ENCODE measurements at places on chromosomes 16 and 17. TPM values are rescaled to one million over a fixed set of nuclear protein-coding genes. Genes with fewer than 3 reads are reported as not detected.

TP53TG3C gene
- total RNA-seq, result not detected

DNA sequence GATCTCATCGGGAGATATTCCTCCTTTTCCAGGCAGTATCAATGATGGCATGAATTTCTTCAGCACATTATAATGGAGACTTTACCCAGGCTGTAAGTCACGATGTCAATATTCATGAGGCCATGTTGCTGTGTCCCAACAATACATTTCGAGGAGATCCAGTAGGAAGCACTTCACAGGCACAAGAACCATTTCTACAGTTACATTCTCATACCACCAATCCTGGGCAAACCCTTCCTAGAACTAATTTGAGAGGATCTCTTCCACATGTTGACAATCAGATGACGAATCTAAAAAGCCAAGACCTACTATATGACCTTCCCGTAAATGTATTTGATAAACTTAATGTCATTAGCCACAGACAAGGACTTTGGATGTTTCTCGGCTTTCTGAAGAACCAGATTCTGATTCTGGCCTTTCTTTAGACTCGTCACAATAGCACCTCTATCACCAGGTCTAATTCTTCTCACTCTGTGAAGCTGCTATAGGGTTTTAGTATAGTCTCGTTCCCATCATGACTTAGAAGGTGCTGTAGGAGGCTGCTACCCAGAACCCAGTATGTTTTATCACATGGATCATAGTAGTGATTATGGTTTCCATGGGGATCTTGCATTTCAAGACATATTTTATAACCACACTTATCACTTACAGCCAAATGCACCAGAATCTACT is 40.2 kb downstream of the C16orf87 start:
- peak overlapping the region; percentile 74 for H3K4me3 ChIP-seq
- H3K27me3 ChIP-seq, result no peaks in the 10 kb centered on the region
- DNase-seq, result no peak
- H3K36me3 ChIP-seq, result no peaks in the 10 kb centered on the region

DPEP3 gene
- total RNA-seq, result not detected

ZNF689 gene
- 5.2 TPM for total RNA-seq

GRCh38 chr16:49661465-49662187 is 194.3 kb downstream of the ZNF423 start:
- no peak overlapping the region for H3K27ac ChIP-seq
- no peak overlapping the region for H3K4me3 ChIP-seq
- no peaks in the 10 kb centered on the region for H3K36me3 ChIP-seq
- H3K27me3 ChIP-seq, result no peaks in the 10 kb centered on the region
- peaks cover 22% of the 10 kb centered on the region for H3K4me1 ChIP-seq

GRCh38 chr16:502179-502943 is 25.2 kb upstream of the CAPN15 start:
- H3K4me3 ChIP-seq, result no peak overlapping the region
- H3K4me1 ChIP-seq, result no peaks in the 10 kb centered on the region
- no peaks in the 10 kb centered on the region for H3K27me3 ChIP-seq
- no peak for DNase-seq

DNA sequence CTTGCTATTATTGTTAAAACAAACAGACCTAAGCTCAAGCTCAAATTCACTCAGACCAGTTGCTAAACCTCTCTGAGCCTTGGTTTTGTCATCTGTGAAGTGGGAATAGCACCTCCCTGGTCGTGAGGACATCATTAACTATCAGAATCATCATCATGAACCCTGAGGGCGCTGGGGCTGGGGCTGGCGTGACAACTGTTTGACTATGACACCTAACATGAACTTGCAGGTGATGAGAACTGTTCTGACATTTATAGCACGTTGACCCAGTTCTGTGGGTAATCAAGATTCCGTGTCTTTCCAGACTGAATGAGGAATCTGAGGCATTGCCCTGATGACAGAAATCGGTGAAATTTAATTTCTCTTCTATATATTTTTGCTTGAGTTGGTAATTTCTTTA is 71.3 kb upstream of the CDH5 start:
- H3K27ac ChIP-seq, result no peak overlapping the region
- H3K4me1 ChIP-seq, result no peaks in the 10 kb centered on the region
- H3K4me3 ChIP-seq, result no peak overlapping the region
- H3K36me3 ChIP-seq, result no peaks in the 10 kb centered on the region

GRCh38 chr17:43757171-43757660 is 1.4 kb downstream of the SOST start:
- no peak overlapping the region for H3K27ac ChIP-seq
- no peaks in the 10 kb centered on the region for H3K36me3 ChIP-seq
- peaks cover 59% of the 10 kb centered on the region for H3K27me3 ChIP-seq
- DNase-seq, result no peak
- H3K4me1 ChIP-seq, result peaks cover 13% of the 10 kb centered on the region

GRCh38 chr17:57337390-57337789 is 81.1 kb downstream of the MSI2 start:
- no peaks in the 10 kb centered on the region for H3K27me3 ChIP-seq
- H3K36me3 ChIP-seq, result no peaks in the 10 kb centered on the region
- no peak for DNase-seq
- H3K4me3 ChIP-seq, result no peak overlapping the region

DNA sequence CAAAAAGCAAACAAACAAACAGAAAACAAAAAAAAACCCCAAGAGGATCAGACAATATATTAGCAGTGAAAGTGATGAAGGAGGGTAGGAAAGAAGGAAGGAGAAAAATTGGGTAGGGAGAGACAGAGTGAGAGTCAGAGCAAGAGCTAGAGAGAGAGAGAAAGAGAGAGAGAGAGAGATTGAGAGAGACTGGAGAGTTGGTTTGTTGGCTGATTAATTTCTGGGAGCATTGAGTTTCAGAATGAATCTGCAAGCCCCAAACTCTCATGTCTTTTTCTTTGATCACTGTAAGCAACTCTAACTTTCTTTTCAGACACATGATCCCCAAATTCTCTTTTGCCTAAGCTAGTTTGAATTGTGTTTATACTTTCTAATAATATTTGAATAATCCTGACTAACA is 388.1 kb downstream of the SHISA9 start:
- H3K4me3 ChIP-seq, result no peak overlapping the region
- H3K27ac ChIP-seq, result no peak overlapping the region
- no peak for DNase-seq

GRCh38 chr16:20002936-20003335 is 70.8 kb downstream of the GPR139 start:
- no peak overlapping the region for H3K27ac ChIP-seq
- H3K27me3 ChIP-seq, result peaks cover 6% of the 10 kb centered on the region

GRCh38 chr16:23534868-23535860 is 22.0 kb downstream of the EARS2 start:
- H3K36me3 ChIP-seq, result peaks cover 89% of the 10 kb centered on the region
- H3K27ac ChIP-seq, result no peak overlapping the region
- no peak overlapping the region for H3K4me3 ChIP-seq
- no peaks in the 10 kb centered on the region for H3K27me3 ChIP-seq

- H3K27ac ChIP-seq, result no peak overlapping the region
- H3K4me1 ChIP-seq, result peaks cover 5% of the 10 kb centered on the region
- H3K36me3 ChIP-seq, result peaks cover 51% of the 10 kb centered on the region
These were observed 12.7 kb upstream of the FLYWCH1 start for GRCh38 chr16:2898831-2899563.

- H3K27me3 ChIP-seq, result no peaks in the 10 kb centered on the region
- H3K4me3 ChIP-seq, result no peak overlapping the region
- no peaks in the 10 kb centered on the region for H3K36me3 ChIP-seq
- no peak for DNase-seq
These were observed 53.1 kb upstream of the MARCHF10 start for GRCh38 chr17:62860962-62861873.

FBXW10 gene
- total RNA-seq, result 0.19 TPM

ORC6 gene
- total RNA-seq, result 12.6 TPM

- no peaks in the 10 kb centered on the region for H3K4me1 ChIP-seq
- no peak overlapping the region for H3K4me3 ChIP-seq
- no peaks in the 10 kb centered on the region for H3K27me3 ChIP-seq
- peaks cover 100% of the 10 kb centered on the region for H3K36me3 ChIP-seq
- no peak for DNase-seq
These were observed 11.5 kb downstream of the ZNF276 start for GRCh38 chr16:89732918-89733242.

DNA sequence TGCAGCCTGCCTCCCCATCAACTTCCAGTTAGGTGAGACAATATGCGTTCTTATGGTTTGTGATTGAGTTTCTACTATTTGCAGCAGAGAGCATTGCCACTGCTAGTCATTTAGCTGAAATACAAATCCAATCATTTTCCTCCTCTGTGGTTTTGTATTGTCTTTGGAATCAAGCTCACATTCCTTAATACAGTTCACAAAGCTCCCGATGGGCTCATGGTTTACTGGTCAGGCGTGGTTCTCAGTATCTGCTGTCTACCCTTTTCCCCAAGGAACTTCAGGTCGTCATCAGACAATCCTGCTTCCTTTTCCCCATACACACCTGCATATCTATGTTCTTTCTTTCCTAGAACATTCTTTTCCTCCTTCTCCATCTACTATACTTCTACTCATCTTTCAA is 69.6 kb upstream of the GAS7 start:
- no peaks in the 10 kb centered on the region for H3K36me3 ChIP-seq
- H3K27ac ChIP-seq, result no peak overlapping the region
- no peaks in the 10 kb centered on the region for H3K4me1 ChIP-seq
- H3K4me3 ChIP-seq, result no peak overlapping the region

DNA sequence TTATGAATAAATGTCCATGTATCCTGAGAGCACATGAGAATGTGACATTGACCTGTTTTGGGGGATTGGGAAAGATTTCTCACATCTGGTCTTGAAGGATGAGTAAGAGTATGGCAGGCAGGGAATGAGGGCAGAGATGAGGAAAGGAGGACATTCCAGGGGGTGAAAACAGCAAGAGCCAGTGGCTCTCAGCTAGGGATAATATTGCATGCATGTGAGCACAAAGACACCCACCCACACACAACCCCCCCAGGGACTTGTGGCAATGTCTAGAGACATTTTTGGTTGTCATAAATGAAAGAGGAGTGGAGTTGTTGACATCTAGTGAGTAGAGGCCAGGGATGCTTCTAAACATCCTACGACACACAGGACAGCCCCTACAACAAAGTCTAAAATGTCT is 6.0 kb downstream of the MYO1D start:
- no peaks in the 10 kb centered on the region for H3K27me3 ChIP-seq
- peaks cover 3% of the 10 kb centered on the region for H3K4me1 ChIP-seq
- no peak for DNase-seq

ABCC12 gene
- total RNA-seq, result not detected

FBXL16 gene
- 2.2 TPM for total RNA-seq

DNA sequence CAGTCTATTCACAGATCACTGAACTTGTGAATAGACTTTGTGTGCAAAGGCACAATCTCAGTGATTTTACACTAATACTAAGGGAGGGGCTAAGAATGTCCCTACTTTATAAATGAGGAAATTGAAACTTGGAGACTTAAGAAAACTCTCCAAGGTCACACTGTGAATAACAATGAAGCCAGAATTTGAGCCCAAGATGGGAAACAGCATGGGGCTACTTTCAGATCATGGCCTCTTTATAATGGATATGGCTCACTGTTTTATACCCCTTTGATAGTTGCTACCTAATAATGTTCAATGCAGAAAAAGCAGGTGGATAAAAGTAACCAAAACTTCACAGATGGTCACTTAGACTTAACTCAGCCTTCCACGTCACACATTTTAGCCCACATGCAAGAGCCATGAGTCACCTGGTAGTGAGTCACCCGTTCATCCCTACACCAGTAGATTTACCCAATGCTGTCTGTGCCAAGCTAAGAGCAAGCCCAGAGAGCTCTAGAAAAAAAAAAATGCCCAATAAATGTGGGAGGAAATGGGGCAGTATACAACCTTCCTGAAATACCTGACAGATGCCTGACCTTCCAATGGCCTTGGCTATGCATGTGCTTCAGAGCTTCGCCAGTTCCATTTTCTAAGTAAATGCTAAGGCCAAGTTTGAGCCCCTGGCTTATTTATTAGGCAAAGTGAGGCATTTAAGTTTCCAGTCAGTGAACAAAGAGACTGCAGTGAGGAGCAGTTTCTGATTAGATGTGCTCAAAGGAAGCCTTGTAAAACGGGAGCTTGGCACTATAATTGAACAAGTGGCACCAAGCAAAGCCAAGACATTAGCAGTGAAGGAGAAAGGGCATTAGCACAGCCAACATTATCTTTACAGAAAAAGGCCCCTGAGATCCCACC is 219.7 kb downstream of the TMEM114 start:
- no peaks in the 10 kb centered on the region for H3K27me3 ChIP-seq
- no peak for DNase-seq
- no peaks in the 10 kb centered on the region for H3K36me3 ChIP-seq

SLC26A11 gene
- 7.4 TPM for total RNA-seq

GRCh38 chr17:57881783-57882351 is 32.0 kb upstream of the MRPS23 start:
- H3K27ac ChIP-seq, result peak overlapping the region; percentile 49
- H3K36me3 ChIP-seq, result peaks cover 3% of the 10 kb centered on the region
- H3K27me3 ChIP-seq, result no peaks in the 10 kb centered on the region
- peaks cover 45% of the 10 kb centered on the region for H3K4me1 ChIP-seq

GRCh38 chr17:63486317-63487013 is 9.6 kb downstream of the ACE start:
- no peak overlapping the region for H3K27ac ChIP-seq
- DNase-seq, result no peak
- no peaks in the 10 kb centered on the region for H3K36me3 ChIP-seq

DNA sequence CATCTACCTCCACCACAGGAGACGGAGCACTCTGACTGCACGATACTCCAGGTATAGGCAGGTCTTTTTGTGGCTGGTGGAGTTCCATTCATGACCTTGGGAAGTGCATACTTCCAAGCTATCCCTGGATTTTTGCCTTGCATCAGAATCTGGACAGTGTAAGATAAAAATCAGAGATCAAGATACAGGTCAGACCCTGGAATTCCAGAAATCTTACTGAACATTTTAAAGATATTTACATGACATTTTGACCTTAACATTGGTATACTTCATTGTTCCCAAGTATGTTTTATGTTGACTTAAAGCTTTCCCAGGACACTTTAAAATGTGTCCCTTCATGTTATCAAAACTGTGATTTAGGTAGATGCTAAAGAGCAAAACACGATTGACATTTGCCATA is 101.0 kb downstream of the SYCE1L start:
- no peaks in the 10 kb centered on the region for H3K27me3 ChIP-seq
- H3K36me3 ChIP-seq, result no peaks in the 10 kb centered on the region
- H3K4me1 ChIP-seq, result no peaks in the 10 kb centered on the region

DNA sequence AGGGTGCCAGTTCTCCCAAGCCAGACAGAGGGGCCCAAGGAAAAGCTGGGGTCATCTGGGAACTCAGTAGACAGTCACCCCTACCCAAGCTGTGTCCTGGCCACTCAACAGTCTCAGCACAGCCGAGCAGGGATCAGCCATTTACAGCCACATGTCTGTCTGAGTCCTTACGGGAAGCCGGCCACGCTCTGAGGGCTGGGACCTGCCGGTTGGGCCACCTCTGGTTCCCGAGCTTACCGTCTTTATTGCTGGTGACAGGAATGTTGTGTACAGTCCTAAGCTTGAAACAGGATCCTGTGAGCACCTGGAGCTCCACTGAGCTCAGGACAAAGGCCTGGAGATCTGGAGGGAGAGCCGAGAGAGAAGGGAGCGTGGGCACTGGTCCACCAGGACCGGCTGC is 59.8 kb downstream of the TIMM22 start:
- H3K27me3 ChIP-seq, result no peaks in the 10 kb centered on the region
- H3K36me3 ChIP-seq, result peaks cover 85% of the 10 kb centered on the region
- no peaks in the 10 kb centered on the region for H3K4me1 ChIP-seq
- H3K27ac ChIP-seq, result no peak overlapping the region
- H3K4me3 ChIP-seq, result no peak overlapping the region

INCA1 gene
- 0.31 TPM for total RNA-seq

GRCh38 chr17:64309021-64309420 is 46.0 kb upstream of the TEX2 start:
- H3K27me3 ChIP-seq, result no peaks in the 10 kb centered on the region
- H3K36me3 ChIP-seq, result no peaks in the 10 kb centered on the region
- H3K27ac ChIP-seq, result no peak overlapping the region
- H3K4me3 ChIP-seq, result no peak overlapping the region

GRCh38 chr16:88350922-88351321 is 31.8 kb upstream of the ZNF469 start:
- DNase-seq, result no peak
- H3K36me3 ChIP-seq, result no peaks in the 10 kb centered on the region
- no peaks in the 10 kb centered on the region for H3K27me3 ChIP-seq
- no peak overlapping the region for H3K27ac ChIP-seq
- no peaks in the 10 kb centered on the region for H3K4me1 ChIP-seq

Measured in esophagus squamous epithelium (tissue), 5 donors.